ENCODE measurements at places on chromosomes 5 and 9. TPM values are rescaled to one million over a fixed set of nuclear protein-coding genes. Genes with fewer than 3 reads are reported as not detected.

FOXD4L6 gene
- total RNA-seq, result not detected

KCNV2 gene
- not detected for total RNA-seq

TMEFF1 gene
- 0.38 TPM for total RNA-seq

MOB3B gene
- total RNA-seq, result 0.20 TPM

HCN1 gene
- not detected for total RNA-seq

OTP gene
- not detected for total RNA-seq
